Activated CD4-positive, alpha-beta T cell treated with anti-CD3 and anti-CD28 coated beads, Interleukin-2, amount 10 ng/mL, durations not matched to agents 7 days and 5 days (primary cell): ENCODE measurements at places on chromosomes 7 and 10. TPM values are rescaled to one million over a fixed set of nuclear protein-coding genes. Genes with fewer than 3 reads are reported as not detected.

DNA sequence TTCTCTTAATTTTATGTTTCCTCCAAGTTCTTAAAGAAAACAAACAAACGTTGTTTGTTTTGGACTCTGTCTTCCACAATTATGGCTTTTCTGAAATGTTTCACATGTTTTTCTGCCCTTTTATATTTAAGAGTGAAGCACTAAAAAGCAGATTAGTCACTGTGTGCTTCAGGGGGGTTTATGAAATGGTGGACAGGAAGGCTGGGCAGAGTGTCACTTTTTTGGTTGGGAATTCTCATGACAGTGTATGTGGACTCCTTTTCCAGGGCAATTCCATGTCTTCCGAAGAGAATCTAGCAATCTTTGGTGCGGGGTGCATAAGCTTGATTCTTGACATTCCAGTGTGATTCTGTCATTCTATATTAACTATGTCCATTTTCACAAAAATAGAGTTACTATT is 669.4 kb downstream of the PARD3 start:
- peaks cover 7% of the 10 kb centered on the region for H3K27me3 ChIP-seq
- H3K4me3 ChIP-seq, result no peak overlapping the region
- H3K4me1 ChIP-seq, result no peaks in the 10 kb centered on the region
- no peaks in the 10 kb centered on the region for H3K36me3 ChIP-seq
- no peak overlapping the region for H3K27ac ChIP-seq

GRCh38 chr10:15122477-15123030 is 25.4 kb downstream of the RPP38 start:
- no peak overlapping the region for H3K4me3 ChIP-seq
- peak overlapping the region; percentile 41 for H3K27ac ChIP-seq
- no peaks in the 10 kb centered on the region for H3K27me3 ChIP-seq
- DNase-seq, result no peak
- peaks cover 39% of the 10 kb centered on the region for H3K36me3 ChIP-seq

DNA sequence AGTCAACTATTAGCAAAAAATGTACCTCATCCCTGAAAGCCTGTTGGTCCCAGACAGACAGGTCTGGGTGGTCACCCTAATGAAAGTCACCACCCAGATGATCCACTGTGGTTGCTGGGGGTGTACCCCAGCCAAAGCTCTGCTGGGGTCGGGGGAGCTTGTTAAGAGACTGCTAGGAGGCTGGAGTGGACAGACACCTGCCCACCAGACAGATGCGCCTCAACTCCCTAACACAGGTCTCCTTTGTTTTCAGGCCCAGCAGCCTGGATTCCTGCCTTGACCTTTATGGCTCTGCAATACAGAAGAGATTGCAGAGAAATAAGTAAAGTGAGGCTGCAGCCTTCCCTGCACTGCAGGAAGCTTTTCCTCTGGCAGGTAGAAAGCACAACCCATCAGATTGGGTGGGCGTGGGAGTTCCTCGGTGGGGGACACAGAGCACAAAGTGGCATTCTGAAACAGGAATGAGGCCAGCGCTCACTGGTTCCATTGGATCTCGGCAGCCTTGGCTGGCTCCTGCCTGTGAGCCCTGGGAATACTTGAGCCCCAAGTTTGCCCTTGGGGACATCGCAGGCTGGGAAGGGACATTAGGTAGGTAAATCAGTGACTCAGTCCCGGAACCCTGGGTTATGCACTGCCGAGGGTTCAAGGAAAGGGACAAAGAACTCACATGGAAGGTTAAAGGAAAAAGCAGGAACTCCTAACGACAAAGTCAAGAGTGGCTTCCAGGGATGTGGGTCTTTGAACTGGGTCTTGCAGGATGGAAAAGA is 18.0 kb upstream of the ZNF488 start:
- no peak overlapping the region for H3K27ac ChIP-seq
- H3K36me3 ChIP-seq, result no peaks in the 10 kb centered on the region
- DNase-seq, result no peak
- peaks cover 9% of the 10 kb centered on the region for H3K27me3 ChIP-seq

DNA sequence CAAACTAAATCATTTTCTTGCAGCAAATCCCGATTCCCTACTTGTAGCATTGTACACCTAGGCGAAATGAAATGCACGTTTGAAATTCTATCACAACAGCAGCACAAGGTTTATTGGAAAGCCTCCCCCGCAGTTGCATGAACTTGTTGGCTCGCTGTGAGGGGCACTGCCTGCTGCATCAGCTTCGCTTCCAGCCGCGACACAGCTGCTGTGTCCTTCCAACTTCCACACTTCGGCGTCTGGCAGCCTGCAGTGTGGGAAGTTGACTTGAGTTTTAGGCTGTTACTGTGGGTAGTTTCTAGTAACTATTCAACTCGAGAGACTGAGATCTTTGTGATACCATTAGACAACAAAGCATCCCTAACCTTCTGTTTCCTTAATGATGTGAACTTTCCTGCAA is 315.8 kb upstream of the TPK1 start:
- DNase-seq, result no peak
- no peak overlapping the region for H3K4me3 ChIP-seq
- H3K27ac ChIP-seq, result no peak overlapping the region
- H3K27me3 ChIP-seq, result no peaks in the 10 kb centered on the region

GRCh38 chr7:30266686-30267085 is 17.7 kb upstream of the ZNRF2 start:
- no peak overlapping the region for H3K27ac ChIP-seq
- H3K36me3 ChIP-seq, result no peaks in the 10 kb centered on the region
- H3K4me1 ChIP-seq, result no peaks in the 10 kb centered on the region
- DNase-seq, result no peak
- H3K27me3 ChIP-seq, result peaks cover 2% of the 10 kb centered on the region

DNA sequence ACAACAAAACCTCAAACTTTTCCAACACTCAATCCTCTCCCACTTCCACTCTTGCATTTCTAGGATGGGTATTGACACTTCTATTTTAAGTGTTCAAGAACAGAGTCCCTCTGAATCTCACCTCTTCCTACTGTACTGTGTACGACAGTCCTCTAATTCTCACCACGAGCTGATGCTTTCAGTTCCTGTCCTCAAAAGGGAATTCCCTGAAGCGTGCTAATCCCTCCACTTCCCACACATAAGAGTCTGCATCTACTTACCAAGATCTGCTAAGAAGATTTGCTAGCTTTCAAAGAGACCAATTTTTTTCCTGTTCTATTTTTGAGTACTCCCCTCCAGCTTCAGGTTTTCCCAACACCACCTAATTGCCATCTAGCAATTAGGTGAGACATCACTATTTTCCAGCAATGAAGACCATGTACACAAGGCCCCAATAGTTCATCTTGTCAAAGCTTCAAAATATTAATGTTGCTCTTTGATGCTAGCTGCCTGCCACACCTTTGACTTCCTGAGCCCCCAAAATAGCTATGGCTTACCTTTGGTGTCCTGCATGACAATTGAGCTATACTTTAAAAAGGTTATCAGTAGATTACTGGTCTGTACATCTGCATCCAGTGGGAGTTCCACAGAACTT is 54.4 kb downstream of the ARMH3 start:
- H3K4me1 ChIP-seq, result peaks cover 14% of the 10 kb centered on the region
- DNase-seq, result no peak
- H3K36me3 ChIP-seq, result peaks cover 32% of the 10 kb centered on the region
- H3K27ac ChIP-seq, result no peak overlapping the region

DNA sequence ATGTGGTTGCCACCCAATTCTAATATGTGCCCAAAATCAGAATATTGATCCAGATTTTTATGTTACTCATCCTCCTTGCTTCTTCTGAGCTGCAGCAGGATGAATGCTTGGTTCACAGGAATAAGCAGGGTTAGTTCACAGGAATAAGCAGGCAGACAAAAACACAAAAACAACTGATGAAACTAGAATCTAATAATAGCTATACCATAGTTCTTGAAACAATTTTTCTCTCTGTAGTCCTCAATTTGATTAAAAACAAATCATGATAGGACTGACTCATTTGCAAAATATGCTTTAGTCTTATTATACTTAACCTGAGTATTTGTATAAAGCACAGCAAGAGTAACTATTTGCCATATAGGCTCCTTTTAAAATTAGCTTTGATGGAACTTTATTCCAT is 24.4 kb upstream of the ARHGAP12 start:
- H3K4me3 ChIP-seq, result no peak overlapping the region
- H3K36me3 ChIP-seq, result peaks cover 11% of the 10 kb centered on the region
- H3K27me3 ChIP-seq, result no peaks in the 10 kb centered on the region

GRCh38 chr10:29412485-29412884 is 123.6 kb downstream of the LYZL1 start:
- peaks cover 28% of the 10 kb centered on the region for H3K4me1 ChIP-seq
- H3K27me3 ChIP-seq, result no peaks in the 10 kb centered on the region
- H3K27ac ChIP-seq, result no peak overlapping the region
- no peak overlapping the region for H3K4me3 ChIP-seq
- DNase-seq, result no peak
- H3K36me3 ChIP-seq, result peaks cover 7% of the 10 kb centered on the region

- H3K36me3 ChIP-seq, result no peaks in the 10 kb centered on the region
- peaks cover 3% of the 10 kb centered on the region for H3K27me3 ChIP-seq
- no peak overlapping the region for H3K4me3 ChIP-seq
- DNase-seq, result no peak
Observed at GRCh38 chr7:155104913-155105312, 34.8 kb downstream of the HTR5A start.

GRCh38 chr7:79284211-79284610 is 169.3 kb downstream of the MAGI2 start:
- no peaks in the 10 kb centered on the region for H3K36me3 ChIP-seq
- peaks cover 2% of the 10 kb centered on the region for H3K27me3 ChIP-seq
- DNase-seq, result no peak
- no peak overlapping the region for H3K27ac ChIP-seq
- no peaks in the 10 kb centered on the region for H3K4me1 ChIP-seq

- H3K36me3 ChIP-seq, result peaks cover 26% of the 10 kb centered on the region
- DNase-seq, result peak; percentile 21
- peaks cover 16% of the 10 kb centered on the region for H3K27me3 ChIP-seq
- peak overlapping the region; percentile 37 for H3K27ac ChIP-seq
- peaks cover 48% of the 10 kb centered on the region for H3K4me1 ChIP-seq
Observed at GRCh38 chr7:818031-818699, 14.1 kb upstream of the SUN1 start.

- no peaks in the 10 kb centered on the region for H3K4me1 ChIP-seq
- DNase-seq, result no peak
- no peaks in the 10 kb centered on the region for H3K36me3 ChIP-seq
- H3K27me3 ChIP-seq, result no peaks in the 10 kb centered on the region
Observed at GRCh38 chr7:134554417-134554966, 5.6 kb downstream of the AKR1B15 start.

DNA sequence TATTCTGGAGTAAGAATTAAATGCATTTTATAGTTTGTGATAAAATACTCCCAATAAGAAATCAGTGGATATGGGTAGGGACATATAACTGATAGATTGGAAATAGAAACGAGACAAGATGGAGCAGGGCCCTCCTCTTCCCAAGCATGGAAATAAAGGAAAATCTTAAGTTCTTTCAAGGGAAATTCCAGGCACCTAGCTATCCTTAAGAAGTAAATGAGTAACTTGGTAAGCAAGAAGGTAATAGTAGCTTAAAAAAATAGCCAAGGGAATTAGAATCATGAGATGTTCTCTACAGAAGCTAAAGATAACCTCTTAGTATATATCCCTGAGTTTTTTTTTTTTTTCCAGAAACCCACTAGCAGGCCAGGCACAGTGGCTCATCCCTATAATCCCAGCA is 105.5 kb upstream of the FAM3C start:
- no peaks in the 10 kb centered on the region for H3K4me1 ChIP-seq
- H3K27me3 ChIP-seq, result no peaks in the 10 kb centered on the region
- H3K4me3 ChIP-seq, result no peak overlapping the region
- no peak overlapping the region for H3K27ac ChIP-seq
- DNase-seq, result no peak

DNA sequence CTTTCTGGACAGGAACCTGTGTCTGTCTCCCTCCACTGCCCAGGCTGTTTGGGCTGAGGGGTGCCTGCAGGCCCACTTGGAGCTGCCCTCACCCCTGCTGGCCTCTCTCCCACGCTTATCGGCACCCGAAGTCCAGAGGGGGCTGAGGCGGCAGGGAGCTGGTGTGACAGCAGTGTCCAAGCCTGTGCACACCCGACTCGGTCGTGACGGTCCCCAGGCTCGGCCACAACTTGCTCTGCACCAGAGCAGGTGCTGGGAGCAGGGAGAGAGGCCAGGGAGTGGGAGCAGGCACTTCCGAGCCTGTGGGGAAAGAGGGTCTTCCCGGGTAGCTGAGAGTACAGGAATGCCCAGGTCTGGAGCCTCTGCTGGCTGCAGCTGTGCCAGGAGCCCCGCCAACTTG is 23.0 kb downstream of the INPP5F start:
- H3K4me1 ChIP-seq, result peaks cover 18% of the 10 kb centered on the region
- peaks cover 3% of the 10 kb centered on the region for H3K36me3 ChIP-seq
- H3K27ac ChIP-seq, result no peak overlapping the region
- DNase-seq, result no peak

DNA sequence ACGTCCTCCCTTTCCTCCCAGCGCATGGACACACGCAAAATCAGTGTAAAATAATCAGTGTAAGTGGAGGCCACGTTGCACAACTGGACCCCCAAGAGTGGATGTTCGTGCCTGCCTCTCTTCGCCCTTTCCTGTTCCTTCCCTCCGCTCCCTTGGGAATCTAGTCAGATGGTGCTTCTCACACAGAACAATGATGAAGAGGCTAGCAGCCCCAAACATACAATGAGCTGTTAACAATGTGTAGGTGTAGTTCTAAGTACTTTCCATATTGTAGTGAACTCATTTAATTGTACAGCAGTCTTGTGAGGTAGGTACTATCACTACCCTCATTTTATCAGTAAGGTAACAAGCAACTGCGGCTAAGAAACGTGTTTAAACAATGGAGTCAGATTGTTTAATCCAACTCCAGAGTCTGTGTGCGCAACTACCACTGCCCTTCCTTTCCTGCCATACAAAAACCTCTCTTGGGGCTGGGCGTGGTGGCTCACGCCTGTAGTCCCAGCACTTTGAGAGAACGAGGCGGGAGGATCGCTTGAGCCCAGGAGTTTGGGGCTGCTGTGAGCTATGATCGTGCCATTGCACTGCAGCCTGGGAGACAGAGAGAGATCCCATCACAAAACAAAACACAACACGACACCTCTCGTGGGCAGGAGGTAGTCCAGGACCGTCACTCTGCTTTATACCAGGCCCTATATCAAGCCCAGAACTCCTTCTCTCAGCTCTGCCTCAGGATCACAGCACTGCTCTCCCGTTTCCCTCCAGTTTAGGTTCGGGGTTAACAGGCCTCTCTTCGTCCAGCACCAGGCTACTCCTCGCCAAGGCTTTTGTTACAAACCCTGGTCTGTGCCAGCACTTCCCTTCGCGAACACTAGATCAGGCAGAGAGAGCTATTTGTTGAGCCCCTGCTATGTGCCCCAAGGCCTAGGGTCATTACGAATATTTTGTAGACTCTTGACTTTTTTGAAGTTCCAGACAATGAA is 1.1 kb downstream of the FKBP9 start:
- H3K36me3 ChIP-seq, result no peaks in the 10 kb centered on the region
- no peak overlapping the region for H3K27ac ChIP-seq
- DNase-seq, result no peak
- peak overlapping the region; percentile 71 for H3K4me3 ChIP-seq

- H3K27me3 ChIP-seq, result no peaks in the 10 kb centered on the region
- H3K4me3 ChIP-seq, result no peak overlapping the region
- peaks cover 10% of the 10 kb centered on the region for H3K4me1 ChIP-seq
- no peak overlapping the region for H3K27ac ChIP-seq
- no peak for DNase-seq
Observed at GRCh38 chr7:92053312-92053711, 81.0 kb downstream of the CYP51A1 start.

GRCh38 chr7:11786186-11786585 is 45.8 kb downstream of the THSD7A start:
- no peaks in the 10 kb centered on the region for H3K4me1 ChIP-seq
- H3K36me3 ChIP-seq, result no peaks in the 10 kb centered on the region
- no peak overlapping the region for H3K27ac ChIP-seq

EGR2 gene
- total RNA-seq, result 0.67 TPM

GOLGA7B gene
- total RNA-seq, result 12.2 TPM

MINDY4 gene
- total RNA-seq, result 1.8 TPM

CYP3A7 gene
- not detected for total RNA-seq

AFAP1L2 gene
- total RNA-seq, result 1.1 TPM

GPR158 gene
- not detected for total RNA-seq

FEZF1 gene
- total RNA-seq, result not detected

VGF gene
- total RNA-seq, result 0.15 TPM

UBE2H gene
- total RNA-seq, result 34.9 TPM

GRID2IP gene
- total RNA-seq, result not detected
